ENCODE measurements at places on chromosomes 6 and 20.

- DNase-seq, result no peak
Measured at GRCh38 chr6:11851387-11851786, 72.8 kb upstream of the ADTRP start.

GRCh38 chr20:19407196-19407595 is 194.8 kb downstream of the SLC24A3 start:
- DNase-seq, result no peak

DNA sequence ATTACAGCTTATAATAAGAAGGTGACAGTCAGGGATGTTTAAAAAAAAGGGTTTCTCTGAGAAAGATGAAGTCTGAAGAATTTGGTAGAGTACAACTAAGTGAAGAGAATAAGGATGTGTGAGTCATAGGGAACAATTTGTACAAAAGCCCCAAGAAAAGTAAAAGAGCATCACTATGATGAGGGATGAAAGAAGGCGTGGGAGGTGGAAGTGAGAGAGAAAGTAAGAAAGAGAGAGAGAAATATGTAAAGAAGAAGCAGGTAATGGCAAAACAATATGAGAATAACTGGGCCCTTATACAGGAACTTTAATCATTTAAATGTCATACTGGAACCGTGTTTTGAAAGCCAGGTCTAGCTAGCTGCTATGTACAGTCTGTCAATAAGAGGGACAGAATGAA is 179.4 kb downstream of the ASCC3 start:
- DNase-seq, result no peak

- no peak for DNase-seq
Measured at GRCh38 chr20:2564406-2564805, 28.0 kb downstream of the TMC2 start.

- DNase-seq, result no peak
Measured at GRCh38 chr20:25503936-25504335, 81.4 kb downstream of the NINL start.

DNA sequence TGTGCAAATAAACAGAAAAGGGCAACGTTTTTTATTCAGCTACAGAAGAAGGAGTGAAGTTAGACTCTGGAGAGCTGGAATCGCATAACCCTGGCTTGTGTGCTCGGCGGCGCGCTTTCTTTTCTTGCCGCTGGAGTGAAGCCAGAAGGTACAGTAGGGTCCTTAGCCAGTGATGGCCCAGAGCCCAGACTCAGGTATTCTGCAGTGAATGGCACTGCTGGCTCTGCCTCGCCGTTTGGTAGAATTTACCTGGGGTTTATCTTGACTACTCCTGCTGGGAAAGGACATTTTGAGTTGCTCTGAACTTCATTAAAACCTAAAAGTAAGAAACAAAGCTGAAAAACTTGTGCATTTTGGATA is 56.9 kb upstream of the TIAM2 start:
- DNase-seq, result no peak

DNA sequence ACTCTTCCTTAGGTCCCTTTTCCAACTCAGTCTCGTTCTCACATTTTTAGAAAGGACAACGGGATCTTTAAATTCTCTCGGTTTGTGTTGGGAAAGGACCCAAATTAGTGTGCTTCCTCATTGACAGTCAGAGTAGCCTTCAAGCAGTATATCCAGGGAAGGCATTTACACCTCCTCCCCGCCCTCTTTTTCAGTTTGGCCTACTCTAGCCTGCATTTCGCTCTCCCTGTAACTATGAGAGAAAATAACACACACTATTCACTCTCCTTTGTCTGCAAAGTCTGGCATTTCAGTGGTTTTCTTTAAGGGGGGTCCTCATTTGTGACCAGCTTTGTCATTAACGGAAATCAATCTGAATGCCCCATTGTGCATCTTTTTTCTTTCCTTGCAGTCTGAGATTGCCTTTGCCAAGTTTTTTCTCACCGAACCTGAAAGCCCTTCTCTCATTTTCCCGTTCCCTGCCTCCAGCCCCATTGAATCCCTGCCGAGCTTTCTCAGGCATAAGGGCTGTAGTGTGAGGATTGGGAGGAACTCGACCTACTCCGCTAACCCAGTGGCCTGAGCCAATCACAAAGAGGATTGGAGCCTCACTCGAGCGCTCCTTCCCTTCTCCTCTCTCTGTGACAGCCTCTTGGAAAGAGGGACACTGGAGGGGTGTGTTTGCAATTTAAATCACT is 393 bp upstream of the FABP7 start:
- DNase-seq, result peak; percentile 70

Data from caudate nucleus (tissue), 63 donors.